ENCODE measurements at places on chromosomes 16 and 17.

- DNase-seq: no peak
Observed at GRCh38 chr17:50443505-50443974, 17.5 kb downstream of the ACSF2 start.

- no peak for DNase-seq
Observed at GRCh38 chr17:7215136-7215638, 4.4 kb downstream of the DLG4 start.

DNA sequence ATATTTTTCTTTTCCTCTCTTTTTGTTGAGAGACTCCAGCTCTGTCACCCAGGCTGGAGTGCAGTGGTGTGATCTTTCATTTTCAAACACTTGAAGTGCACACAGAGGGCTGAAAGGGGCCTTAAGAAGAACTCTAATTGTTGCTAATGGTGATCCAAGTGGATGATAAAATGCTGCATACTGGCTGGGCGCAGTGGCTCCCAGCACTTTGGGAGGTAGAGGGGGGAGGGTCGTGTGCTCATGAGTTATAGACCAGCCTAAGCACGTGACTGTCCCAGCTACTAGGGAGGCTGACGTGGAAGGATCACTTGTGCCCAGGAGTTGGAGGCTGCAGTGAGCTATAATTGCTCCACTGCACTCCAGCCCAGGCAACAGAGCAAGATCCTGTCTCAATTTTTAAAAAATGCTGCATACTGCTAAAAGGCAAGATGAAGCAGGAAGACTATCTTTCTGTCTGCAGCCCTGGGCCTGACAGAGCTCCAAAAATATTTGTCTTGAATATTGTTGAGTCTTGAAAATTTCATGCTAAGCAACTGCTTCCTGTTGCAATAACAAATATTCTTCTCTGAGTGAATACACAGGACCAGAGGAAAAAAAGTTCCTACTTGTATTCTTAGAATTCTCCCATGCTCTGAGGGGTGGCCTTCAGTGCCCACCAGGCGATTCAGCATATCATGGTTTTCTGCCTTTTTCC, 63.7 kb upstream of the AKTIP start:
- DNase-seq: no peak

DNA sequence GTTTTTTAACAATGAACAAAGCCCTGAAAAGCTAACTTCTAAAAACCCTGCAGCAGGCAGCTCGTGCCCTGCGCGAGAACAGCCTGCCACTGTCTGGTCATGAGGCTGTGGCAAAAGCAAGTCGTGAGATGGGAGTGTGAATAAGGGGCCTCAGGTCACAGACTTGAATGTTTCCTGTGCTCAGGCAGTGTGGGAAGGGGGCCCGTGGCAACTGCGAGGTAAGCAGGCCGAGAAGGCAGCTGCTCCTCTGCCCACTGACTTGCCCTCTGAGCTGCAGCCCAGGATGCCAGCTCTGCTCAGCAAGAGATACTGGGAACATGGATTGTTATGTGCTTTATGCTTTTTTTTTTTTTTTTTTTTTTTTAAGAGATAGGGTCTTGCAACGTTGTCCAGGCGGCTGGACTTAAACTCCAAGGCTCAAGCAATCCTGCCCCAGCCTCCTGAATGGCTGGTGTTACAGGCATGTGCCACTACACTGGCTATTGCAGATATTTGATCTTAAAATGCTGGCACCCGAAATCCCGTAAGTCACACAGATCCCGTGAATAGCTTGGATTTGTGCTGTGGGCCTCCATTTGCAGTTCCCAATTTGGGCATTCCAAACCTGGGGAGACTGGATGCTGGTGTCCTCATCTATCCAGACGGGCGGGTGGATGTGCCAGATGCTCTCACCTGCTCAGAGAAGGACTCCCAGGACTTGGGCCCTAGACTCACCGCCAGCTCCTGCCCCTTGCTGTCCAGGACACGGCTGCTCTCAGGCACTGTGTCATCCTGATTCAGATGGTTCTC, 44.0 kb downstream of the UBN1 start:
- no peak for DNase-seq

GRCh38 chr17:30165147-30165546, 48.5 kb downstream of the NSRP1 start:
- DNase-seq: no peak

GRCh38 chr17:43952724-43953666, 745 bp downstream of the PYY start:
- DNase-seq: no peak

- DNase-seq: no peak
Observed at GRCh38 chr17:76545918-76546555, 6.2 kb downstream of the PRCD start.

GRCh38 chr16:86363057-86363490, 147.3 kb upstream of the FOXF1 start:
- no peak for DNase-seq

GRCh38 chr16:9436175-9436574, 344.7 kb downstream of the HAPSTR1 start:
- no peak for DNase-seq

DNA sequence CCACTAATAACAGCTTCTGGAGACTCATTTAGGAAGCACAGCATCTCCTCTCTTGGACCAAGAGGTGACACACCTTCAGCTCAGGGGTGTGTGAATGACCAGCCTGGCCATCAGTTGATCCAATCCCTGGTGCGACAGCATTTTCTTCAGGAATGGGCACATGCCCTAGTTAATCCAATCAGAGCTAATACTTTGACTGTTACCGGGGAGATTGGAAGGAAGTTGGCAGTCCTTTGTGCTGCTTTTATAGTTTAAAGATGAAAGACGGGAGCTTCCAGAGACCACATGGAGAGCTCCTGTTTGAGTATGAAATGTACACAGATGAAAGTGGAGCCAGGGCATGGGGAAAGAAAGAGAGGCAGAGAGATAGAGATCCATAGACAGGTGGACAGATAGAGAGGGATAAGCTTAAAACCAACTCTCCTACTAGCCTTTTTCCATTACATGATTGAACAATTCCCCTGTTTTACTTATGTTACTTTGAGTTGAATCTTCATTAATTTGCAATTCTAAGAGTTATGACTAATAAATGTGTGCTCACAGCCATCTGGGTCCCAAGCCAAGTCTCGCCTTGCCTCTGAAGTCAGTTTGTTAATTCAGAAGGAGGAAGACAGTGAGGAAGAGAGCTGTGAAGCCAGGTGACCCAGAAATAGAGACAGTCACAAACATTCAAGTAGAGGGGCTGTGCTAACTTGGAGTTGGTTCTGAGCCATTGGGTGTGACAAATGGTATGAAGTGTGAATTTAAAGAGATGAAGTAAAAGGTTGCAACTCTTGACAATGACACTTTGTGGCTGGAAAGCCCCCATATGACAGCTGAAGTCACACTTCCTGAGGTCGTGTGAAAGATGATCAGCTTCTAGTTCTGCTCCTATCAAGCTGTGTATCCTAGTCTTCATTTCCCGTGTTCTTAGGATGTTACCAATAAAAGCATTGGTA, 120.0 kb upstream of the GOT2 start:
- no peak for DNase-seq

- no peak for DNase-seq
Observed at GRCh38 chr17:35953720-35954119, 10.2 kb upstream of the LYZL6 start.

DNA sequence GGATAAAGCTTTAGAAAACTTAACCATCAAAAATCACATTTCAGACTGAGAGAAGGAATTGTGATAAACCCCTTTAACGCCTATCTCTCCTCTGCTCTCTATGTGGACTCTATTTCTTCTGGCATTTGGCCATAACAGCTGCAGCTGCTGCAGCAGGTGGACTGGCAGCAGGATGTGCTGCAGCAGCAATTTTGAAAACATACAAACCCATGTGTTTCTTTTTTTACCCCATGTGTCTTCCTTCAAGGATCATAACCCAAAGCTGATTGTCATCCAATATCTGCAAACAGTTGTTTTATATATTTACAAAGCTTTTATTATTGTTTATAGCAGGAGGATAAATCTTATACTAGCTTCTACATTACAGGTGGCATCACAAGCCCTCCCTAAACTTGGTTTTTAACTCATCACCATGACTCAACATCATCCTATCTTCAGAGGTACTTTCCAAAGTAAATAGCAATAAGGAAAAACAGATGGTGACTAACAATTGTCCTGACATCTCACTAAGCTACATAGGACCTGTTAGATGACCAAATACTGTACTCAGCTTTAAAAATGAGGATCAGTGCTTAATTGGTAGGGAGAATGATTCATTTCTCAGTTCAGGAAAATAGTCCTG, 14.5 kb upstream of the KRTAP9-2 start:
- no peak for DNase-seq

DNA sequence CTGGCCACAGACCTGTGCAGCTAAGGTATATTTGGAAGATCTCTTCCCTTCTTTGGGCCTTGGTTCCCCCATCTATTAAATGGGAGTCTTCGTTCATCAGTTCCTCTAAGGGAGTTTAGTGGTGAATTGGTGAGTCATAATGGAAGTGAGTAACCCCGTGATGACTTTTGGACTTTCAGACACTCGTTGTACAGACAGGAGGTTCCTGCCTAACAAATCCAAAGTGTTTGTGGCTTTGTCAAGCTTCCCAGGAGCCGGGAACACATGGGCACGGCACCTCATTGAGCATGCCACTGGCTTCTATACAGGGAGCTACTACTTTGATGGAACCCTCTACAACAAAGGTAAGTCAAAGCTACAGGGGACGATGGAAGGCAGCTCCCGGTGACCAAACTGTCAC, 40.4 kb downstream of the WSCD1 start:
- DNase-seq: no peak

- DNase-seq: peak; percentile 9
Observed at GRCh38 chr16:19432429-19432828, 14.7 kb downstream of the TMC5 start.

DNA sequence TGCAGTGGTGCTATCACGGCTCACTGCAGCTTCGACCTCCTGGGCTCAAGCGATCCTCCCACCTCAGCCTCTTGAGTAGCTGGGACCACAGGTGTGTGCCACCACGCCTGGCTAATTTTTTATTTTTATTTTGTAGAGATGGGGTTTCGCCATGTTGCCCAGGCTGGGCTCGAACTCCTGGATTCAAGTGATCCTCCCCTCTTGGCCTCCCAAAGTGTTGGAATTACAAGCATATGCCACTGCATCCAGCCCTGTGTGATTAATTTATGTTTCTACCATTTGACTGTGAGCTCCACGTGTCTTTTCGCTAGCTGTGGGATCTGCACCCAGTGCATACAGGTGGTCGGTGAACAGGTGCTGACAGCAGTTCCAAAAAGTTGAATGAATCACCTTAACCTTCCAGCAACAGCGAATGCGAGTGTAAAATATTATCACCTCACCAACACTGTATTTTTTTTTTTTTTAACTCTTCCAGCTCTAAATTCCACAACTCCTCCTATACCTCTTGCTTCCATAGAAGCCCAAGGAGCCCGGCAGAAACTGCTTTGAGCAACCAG, 484 bp upstream of the NUDT7 start:
- no peak for DNase-seq

DNA sequence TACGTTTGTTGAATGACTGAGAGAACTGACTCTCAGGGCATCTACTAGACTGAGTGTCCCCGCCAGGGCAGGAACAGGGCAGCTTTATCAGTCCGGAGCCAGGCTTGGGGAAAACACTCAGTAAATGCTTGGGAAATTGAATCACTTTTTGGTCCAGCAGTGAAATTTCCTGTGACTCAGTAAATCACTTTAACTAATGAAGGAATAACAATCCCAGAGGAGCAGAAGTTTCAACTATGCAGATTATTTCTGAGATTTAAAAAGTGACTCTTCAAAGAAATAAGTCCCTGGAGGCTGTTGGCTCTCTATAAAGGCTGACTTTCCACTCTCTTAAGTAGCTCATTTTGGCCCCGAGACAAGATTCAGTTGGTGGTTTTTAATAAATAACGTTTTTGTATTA, 101.8 kb downstream of the FOXL1 start:
- no peak for DNase-seq

DNA sequence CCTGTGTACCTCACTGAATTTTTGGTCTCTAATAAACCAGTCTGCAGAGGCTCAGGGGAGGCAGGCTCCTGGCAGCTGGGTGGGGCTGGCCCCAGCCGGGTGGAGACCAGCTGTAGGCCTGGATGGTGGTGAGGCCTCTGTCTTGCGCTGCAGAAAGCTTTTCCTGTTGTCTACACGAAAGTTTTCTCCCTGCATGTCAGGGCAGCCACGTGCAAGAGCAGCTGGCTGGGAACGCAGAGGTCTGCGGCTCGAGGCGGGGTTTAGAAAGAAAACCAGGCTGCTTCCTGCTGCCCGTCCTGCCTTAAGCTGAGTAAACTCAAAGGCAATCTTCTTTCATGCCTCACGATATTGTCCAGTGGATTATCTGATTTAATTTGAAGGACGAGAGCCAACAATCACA, 2.4 kb downstream of the SERPINF1 start:
- DNase-seq: no peak

DNA sequence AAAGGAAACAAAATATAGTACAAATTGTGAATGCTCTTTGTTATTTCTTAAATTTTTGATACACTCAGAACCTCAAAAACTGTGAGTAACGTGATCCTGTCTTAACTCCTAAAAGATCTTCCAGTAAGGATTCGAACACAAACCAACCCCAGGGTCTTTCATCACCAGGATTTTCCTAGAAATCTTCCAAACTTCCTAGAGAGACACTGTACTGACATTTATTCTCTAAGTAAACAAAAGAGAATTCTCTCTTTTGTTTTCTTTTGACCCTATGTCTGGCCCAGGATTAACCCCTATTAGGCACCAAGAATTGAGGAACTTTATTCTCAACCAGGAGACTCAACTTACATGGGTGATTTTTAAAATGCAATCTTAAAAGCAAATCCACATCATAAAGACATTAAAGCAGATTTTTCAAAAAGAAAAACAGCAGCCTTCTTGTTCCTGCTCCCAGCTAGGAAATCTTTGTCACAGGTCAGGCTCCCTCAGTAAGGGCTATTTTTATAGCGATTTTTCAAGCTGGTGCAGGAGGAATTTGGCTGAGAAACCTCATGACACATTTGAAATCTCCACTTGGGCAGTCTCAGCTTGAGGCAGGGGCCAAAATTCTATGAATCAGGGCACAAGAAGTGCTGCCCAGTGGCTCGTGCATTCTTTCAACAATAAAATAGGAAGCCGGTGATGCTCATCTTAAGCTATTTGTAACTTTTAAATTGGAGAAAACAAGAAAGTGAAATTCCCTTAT, 6.2 kb upstream of the SMG1 start:
- DNase-seq: no peak

DNA sequence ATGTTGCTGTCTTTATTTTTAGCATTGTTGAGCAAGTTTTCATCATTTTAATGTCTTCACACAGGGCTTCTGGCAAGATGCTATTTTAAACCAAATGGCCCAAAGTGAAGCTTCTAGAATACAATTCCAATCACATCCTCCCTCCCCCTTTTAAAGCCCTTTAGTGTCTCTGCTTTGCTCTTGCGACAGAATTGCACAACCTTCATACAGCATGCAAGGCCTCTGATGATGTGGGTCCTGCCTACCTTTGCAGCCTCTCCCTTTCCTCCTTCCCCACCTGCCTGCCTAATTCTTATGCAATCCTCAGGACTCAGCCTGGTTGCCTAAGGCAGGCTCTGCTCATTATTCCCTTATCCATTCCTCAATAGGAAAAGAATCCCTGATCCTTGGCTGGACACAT, 381.7 kb downstream of the SLC39A11 start:
- DNase-seq: no peak

GRCh38 chr16:83701494-83701893, 106.3 kb upstream of the HSBP1 start:
- DNase-seq: no peak

GRCh38 chr17:71413935-71414334, 706.9 kb upstream of the SOX9 start:
- no peak for DNase-seq
